HT1080 (cell line): ENCODE measurements at places on chromosomes 7 and 10.
A peak's percentile ranks its signal among the peaks of the same experiment; 100 is the strongest.

DNA sequence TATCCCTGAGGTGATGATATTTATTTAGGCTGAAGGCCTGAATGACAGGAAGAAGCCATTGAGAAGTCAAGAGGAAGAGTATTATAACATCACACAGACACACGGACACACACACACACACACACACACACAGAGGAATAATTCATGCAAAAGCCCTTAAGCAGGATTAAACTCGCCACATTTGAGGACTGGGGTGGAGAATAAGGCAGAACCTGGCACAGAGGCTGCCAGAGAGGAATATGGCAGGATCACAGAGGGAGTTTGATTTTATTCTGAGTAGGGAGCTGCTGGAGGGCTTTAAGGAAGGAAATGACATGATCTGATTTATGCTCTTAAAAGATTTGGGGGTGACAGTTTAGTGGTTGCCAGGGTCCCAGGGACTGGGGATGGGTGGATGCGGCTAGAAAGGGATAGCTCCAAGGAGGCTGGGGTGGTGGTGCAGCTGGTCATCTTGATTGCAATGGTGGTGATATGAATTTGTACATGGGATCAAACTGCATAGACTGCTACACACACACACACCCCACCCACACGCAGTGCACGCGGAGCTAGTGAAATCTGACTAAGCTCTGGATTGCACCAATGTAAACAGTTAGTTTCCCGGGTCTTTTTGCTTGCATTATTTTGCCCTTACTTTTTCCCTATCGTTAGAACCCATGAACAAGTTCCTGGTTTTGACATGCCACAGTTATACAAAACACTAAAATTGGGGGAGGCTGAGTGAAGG is 11.2 kb downstream of the SMURF1 start:
- no peak for DNase-seq

DNA sequence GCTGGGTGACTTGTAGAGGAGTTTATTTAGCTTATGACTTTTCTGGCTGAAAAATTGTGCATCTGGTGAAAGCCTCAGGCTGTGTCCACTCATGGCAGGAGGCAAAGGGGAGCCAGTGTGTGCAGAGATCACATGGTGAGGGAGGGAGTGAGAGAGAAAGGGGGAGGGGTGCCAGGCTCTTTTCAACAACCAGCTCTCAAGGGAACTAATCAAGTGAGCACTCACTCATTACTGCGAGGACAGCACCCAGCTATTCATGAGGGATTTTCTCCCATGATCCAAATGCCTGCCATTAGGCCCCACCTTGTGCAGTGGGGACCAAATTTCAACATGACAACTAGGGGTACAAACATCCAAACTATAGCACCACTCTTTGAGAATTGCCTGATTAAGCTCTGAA is 590.2 kb downstream of the MAGI2 start:
- DNase-seq: no peak

DNA sequence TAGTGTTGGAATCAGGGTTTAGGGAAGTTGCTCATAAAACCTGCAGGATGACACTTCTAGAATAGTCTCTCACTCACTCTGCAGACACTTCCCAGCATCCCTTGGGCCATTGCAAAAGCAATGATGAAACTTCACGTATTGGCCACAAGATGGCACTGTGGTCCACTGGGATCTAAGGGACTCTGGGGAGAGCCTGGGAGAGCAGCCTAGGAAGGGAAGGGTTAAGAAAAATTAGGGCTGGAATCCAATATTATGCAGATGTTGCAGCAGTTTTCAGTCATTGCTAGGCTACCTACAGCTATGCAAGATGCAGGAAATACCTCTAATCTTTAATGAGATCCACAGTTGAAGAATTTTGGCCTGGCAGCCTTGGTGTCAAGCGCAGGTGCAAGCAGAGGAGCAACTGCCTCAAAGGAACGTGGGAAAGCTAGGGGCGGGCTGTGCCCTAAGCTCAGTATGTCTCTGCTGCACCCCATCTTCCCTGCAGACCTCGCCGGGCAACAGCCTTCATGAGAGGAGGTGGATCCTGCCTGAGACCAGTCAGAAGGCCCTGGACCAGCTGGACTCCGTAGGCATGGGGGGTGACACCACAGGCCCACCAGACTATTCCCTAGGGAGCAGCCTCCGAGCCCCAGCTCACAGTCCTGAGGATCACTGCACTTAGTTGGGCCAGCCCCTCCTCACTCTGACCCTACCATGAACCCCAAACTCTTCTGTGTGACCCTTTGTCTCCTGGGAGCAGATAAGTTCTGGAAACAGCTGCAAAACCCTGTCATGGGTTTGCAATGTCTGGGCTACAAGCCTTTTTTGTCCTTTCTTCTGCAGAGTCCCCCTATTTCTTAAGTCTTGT is 127.9 kb upstream of the PRSS58 start:
- peak; percentile 74 for DNase-seq

DNA sequence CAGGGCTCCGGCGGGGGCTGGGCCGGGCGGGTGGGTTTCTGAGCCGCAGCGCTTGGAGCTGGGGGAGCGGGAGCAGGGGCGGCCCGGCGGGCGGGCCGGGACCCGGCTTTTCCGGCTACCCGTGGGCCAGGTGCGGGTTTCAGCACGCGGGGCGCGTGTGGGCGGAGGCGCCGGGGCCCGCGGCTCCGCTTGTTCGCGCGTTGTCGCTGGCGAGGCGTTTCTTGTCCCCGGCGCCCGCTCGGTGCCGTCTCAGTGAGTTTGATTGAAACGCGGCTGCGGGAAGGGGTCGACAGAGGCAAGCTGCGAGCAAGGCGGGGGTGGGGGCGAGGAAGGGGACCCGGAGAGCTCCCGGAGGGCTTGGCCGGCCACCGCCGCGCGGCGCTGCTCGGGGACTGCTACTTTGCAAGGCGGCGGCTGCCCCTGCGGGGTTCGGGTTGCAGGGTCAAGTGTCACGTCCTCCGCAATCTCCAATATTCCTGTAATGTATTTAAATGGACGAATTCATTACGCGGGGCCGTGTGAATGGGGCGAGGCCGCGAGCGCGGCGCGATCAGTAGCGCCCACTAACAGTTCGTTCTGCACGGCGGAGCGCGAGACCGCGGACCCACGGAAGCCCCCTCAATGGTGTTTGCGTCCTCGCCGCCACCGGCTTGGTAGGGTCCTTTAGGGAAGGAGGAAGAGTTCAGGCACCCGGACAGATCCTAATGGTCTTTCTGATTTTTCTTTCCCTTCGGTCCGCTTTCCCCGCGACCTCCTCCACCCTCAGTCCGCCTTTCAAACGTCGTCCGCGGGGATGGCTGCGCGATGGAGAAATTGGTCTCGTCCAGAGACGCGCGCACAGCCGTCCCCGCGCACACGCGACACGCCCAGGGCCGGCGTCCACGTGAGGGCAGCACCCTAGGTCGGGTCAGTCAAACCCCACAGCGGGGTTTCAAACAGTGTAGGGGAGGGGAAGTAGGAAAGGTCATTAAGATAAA is 76.9 kb downstream of the INSIG1 start:
- no peak for DNase-seq

GRCh38 chr7:132458729-132459128 is 117.5 kb downstream of the PLXNA4 start:
- no peak for DNase-seq

GRCh38 chr10:132571650-132572544 is 34.3 kb downstream of the INPP5A start:
- peak; percentile 96 for DNase-seq

DNA sequence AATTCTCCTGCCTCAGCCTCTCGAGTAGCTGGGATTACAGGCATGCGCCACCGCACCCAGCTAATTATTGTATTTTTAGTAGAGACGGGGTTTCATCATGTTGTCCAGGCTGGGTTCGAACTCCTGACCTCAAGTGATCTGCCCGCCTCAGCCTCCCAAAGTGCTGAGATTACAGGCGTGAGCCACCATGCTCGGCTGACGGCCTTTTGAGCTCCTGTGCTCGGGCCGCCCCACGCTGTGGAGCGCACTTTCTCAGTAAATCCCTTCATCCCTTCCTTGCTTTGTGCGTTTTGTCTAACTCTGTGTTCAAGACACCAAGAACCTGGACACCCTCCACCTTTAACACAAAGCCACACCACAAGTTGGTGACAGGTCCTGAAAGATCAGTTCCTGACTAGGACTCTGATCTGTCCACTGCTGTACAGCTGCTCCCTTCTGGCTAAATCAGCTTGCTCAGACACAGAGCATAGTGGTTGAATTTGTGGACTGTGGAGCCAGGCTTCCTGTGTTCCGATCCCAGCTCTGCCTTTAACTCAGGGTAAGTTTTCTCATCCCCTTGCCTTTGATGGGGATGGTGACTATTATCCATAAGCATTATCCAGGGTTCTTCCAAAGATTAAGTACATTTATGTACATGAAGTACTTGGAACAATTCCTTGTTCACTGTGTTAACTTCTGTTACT is 20.1 kb downstream of the CHST3 start:
- DNase-seq: no peak

DNA sequence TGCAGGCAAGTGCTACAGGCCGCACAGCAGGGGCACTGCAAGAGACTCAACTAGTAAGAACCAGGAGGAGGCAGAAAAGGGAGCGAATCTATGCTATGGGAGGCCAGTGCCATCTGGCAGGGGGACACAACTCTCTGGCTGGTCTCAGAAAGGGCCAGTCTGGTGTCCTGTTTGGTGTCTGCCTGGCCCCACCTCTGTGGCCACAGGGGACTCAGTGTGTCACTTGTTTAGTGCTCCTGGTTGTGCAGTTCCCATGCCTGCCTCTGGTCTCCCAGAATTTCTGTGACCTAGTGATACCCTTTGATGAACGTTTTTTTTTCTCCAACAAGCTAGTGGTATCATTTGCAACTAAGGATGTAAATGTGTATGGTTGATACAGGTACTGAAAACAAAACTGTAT is 59.2 kb upstream of the JCAD start:
- DNase-seq: no peak

DNA sequence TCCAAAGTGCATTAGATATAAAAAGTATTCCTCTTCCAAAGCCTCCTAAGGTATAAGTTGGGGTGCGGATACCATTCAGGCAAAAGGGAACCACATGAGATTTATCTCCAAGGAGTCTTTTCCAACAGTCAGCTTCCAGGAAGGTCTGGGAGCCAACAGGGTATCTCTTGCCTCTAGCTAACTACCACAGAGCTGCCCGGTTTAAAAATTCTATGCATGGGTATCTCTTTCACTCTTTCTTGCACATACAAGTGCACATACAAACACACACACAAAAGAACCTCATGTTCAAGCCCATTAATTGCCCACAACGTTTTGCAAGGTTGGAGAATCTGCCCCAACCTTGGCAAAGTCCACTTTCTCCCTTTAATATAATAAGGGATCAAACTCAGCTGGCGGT is 80.7 kb downstream of the CDK6 start:
- no peak for DNase-seq

GRCh38 chr10:24849501-24850299 is 102.7 kb downstream of the PRTFDC1 start:
- peak; percentile 68 for DNase-seq

DNA sequence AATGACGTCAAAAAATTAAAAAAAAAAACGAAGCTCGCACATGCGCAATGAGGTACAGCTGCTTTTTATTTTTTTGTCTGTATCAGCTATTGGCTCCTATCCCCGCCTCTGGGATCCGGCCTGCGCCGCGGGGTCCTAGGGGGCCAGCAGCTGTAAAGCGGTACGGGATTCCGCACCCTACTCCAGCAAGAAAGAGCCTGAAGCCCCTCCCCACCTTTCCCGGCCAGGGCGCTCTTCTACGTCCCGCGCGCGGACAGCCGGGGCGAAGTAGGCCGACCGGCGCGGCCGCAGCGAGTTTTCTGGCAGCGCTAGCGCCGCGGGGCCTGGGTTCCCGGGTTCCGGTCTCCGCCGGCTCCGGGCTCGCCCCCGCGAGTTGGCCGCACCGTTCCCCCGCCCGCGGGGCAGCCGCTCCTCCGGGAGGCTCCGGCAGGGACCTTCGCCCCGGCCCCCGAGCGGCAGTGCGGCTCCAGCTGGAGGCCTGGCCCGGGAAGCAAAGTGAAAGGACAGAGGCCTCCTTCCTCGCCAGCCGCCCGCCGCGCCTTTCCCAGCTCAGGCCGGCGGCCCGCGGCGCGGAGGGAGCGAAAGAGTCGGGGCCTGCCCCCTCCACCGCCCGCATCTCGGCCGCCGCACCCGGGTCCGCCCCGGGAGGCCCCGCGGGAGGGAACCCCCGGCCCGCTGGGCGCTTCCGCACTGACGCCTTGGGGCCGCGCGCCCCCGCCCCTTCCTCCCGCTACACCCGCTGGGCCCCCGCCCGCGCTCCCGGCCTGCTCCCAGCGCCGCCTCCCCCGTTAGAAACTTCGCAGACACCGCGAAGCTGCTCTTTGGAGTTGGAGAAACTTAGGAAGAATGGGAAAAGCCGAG is 4.7 kb upstream of the SPAG6 start:
- DNase-seq: peak; percentile 83

DNA sequence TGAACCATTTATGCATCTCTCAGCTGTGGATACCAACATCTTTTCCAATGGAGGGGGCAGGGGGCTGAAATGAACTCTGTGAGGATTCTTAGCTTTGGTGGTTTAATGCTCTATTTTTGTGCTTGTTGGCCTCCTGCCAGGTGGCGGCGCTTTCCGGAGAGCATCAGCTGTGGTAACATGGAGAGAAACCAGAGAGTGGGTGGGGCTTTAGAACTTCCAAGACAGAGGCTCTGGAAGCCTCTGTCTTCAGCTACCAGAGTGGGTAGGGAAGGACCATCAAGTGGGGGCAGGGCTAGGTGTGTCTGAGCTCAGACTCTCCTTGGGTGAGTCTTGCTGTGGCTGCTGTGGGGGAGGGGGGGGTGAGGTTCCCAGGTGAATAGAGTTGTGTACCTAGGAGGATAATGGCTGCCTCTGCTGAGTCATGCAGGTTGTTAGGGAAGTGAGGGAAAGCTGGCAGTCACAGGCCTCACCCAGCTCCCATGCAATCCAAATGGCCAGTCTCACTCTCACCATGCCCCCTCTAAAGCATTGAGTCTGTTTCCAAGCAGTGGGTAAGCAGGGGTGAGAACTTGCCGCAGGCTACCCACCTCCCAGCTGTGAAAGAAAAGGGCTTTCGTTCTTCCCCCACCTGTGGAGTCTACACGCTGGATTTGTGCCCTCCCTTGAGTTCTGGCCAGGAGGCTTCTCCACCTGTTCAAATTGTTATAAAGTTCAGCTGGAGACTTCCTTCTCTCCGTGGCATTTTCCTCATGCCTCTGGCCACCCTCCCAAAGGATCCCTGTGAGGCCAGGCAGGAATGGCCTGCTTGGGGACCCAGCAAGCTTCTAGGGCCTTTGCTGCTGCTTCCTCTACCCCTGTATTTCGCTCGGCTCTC is 527.0 kb downstream of the NEBL start:
- DNase-seq: no peak

- DNase-seq: no peak
Measured at GRCh38 chr7:110027385-110027784, 1063.5 kb upstream of the LRRN3 start.

GRCh38 chr10:115141254-115141653 is 48.1 kb downstream of the ATRNL1 start:
- DNase-seq: no peak

DNA sequence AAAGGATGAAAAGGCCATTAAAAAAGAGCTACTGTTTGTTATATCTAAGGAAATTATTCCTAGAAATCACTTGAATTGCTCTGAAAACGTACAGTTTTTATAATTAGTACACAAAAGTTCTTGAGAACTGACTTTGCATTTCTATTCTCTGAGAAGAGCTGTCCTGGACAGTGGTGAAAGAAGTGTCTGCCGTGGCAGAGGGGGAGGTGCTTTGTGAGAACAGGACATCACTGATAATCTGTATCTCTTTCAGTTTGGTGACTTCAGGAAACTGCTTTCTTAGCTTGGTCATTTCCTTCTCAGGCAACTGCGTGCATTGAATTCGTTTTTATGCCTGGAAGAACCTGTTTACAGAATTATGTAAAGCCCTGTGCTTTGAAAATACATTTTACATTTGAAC is 52.1 kb downstream of the POLL start:
- DNase-seq: no peak

- DNase-seq: peak; percentile 45
Measured at GRCh38 chr7:81013083-81013817, 94.4 kb upstream of the SEMA3C start.
